PC-3 (cell line): ENCODE measurements at places on chromosomes 12 and 14. TPM values are rescaled to one million over a fixed set of nuclear protein-coding genes. Genes with fewer than 3 reads are reported as not detected.
A peak's percentile ranks its signal among the peaks of the same experiment; 100 is the strongest.

- DNase-seq: peak; percentile 7
Measured at GRCh38 chr12:126708492-126708896, 1558.5 kb upstream of the TMEM132C start.

GRCh38 chr14:103273145-103273744, 60.8 kb upstream of the EIF5 start:
- DNase-seq: no peak

- DNase-seq: no peak
Measured at GRCh38 chr12:93402333-93403311, 24.9 kb downstream of the NUDT4 start.

DNA sequence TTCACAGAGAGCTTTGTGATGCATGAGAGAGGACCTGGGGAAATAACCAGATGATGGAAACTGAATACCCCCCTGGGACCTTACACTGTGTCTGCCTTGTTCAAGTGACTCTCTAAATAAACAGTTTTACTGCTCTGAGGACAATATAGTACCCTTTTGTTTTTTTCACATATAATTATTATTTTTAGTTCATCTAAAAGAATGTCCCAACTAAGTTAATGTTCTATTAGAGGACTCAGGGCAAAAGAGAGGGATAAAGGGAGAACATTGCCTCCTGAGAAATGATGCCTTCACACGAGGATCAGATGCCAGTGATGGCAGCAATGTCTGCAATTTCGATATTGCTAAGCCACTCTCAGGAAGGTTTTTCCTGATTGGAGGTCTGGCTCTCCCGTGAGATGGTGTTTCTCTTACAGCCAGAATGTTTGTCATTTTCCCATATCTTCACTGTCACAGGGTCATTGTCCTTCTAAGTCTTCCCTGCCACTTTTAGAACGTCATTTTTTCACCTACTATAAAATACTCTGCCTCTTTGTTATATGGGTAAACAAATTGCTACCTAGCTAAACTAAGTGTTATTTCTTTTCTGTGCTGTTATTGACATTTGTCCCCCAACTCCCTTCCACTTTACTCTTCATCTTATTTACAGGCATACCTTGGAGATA, 201.6 kb downstream of the RAD51B start:
- no peak for DNase-seq

- DNase-seq: no peak
Measured at GRCh38 chr12:61009192-61009591, 1251.0 kb upstream of the USP15 start.

DNA sequence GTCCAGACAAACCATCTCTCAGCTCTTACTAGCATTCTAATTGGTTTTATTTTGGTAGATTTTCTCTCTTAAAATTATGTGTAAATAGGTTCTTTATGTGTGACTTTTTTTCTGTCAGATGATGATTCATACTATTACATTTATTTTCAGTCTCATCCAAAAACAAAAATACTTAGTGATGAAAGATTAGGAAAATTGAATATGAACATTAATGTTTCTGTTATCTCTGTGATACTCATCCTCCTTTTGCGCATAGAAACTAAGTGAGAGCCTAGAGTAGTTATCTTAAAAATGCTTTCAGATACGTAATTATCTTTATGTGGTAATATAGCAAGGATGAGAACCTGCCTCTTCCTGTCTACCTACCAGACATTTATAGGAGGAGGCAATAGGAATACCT, 84.1 kb upstream of the MON2 start:
- DNase-seq: no peak

GRCh38 chr14:51481643-51482042, 170.1 kb upstream of the FRMD6 start:
- no peak for DNase-seq

DNA sequence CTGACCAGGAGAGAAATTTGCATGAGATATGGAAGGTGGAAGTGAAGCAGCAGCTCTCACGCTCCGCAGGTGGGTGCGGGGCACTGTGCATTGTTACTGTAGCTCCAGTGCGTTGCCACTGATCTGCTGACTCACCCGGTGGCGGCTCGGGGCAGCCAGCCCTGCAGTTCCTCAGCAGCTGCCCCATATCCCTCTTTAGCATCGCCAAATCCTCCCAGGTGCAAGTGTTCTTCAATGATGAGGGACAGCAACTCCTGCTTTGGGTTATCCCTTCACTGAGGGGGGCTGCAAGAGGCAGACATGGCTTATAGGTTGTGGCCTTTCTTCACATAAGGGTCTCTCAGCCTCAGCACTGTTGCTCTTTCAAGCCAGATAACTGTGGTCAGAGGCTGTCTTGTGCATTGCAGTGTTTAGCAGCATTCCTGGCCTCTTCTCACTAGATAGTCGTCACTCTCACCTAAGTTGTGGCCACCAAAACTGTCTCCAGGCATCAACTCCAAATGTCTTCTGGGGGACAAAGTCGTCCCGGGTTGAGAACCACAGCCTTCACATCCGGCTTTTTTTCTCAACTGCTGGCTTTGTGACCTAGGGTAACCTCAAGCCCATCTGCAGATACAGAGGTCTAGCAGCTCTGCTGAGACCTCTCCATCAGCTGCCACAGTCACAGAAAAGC, 180.8 kb downstream of the EFCAB11 start:
- peak; percentile 33 for DNase-seq

DNA sequence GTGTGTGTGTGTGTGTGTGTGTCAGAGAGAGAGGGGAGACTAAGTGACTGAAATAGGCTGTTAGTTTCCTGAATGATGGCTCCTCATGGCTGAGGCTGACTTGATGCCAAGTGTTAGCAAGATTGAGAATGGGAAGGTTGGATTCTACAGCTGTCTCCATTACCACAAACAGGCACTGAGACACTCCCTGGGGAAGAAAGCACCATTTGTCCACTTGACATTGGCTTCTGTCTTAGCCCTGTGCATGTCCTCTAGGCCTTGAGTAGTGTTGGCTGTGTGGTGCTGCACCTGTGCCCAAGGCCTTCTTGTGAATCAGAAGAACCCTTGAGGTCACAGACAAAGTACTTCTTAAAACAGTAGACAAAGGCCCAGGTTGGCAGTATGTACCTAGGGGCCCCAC, 15.6 kb downstream of the ERG28 start:
- no peak for DNase-seq

DNA sequence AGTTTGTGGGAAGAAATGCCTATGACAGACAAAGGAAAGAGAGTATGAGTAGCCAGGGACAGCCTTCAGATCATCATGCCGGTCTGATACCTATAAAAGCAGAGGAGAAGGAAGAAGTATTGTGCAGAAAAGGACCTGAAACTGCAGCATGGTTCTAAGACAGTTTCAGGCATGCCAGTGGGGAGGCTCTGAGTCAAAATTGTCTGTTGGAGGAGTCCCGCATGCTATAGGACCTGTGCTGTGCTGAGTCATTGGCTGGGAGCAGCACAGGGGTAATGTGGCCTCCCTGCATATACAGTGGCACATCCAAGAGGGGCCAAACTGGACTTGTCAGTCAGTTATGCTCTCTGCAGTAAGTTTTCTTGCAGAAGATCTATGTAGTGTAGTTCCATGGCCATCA, 40.7 kb downstream of the NEUROD4 start:
- peak; percentile 4 for DNase-seq

The MYF6 gene
- total RNA-seq: not detected in 2 replicates

The KNTC1 gene
- total RNA-seq: 80.3 and 84.8 TPM in 2 replicates

The ARMH4 gene
- 2.6 and 3.3 TPM in 2 replicates for total RNA-seq
